ENCODE measurements at places on chromosomes 3 and 15.
A peak's percentile ranks its signal among the peaks of the same experiment; 100 is the strongest.

DNA sequence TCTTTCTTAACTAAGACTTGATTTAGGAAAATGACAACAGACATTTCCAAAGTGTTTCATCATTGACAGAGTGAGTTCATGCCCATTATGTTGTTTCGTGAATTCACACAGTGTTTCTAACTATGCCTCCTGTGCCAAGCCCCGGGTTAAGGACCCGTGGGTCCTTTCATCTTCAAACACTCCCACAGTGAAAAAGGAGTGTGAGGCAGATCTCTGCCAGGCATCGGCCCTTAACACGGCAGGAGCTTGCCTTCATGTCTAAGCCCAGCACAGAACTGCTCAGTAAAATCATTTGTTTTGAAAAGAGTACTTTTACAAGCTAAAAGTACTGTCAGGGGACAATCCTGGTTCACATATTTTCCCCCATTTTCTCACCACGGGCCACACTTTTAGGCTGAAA is 80.0 kb upstream of the FOXB1 start:
- no peak for DNase-seq

- no peak for DNase-seq
Measured at GRCh38 chr3:126897943-126898342, 85.0 kb upstream of the PLXNA1 start.

DNA sequence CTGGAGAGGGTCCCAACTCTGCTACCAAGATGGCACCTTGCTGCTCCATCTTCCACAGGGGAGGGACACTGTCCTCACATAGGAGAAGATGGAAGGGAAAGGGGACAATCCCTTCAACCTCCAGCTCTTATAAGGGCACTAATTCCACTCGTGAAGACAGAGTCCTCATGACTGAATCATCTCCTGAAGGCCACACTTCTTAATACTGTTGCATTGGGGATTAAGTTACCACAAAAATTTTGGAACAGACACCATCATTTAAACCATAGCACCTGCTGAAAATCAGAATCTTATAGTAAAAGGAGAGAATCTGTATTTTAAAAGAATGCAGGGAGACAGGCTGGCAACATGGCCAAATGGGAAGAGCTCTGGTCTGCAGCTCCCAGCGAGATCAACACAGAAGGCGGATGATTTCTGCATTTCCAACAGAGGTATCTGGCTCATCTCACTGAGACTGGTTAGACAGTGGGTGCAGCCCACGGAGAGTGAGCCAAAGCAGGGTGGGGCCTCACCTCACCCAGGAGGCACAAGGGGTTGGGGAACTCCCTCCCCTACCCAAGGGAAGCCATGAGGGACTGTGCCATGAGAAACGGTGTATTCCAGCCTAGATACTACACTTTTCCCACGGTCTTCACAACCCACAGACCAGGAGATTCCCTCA is 69.4 kb upstream of the LIPC start:
- DNase-seq = no peak

DNA sequence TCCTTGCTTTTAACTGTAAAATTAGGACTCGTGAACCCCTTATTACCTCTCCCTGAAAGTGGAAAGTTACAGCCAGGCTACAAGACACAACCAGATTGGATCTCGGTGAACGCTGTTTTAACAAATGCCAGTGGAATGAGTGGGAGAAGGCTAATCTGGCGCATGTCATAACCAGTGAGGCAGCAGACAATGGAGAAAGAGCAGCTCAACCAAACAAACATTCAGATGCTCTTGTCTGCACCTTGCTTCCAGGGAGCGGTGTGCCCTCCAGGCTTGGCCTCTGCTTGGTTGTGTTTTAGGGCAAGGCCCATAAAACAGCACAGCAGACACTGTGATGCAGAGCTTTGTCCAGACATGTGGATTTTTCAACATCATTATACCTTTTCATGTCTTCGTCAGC is 45.9 kb upstream of the ATP1B3 start:
- DNase-seq = no peak

- DNase-seq = no peak
Measured at GRCh38 chr15:80474224-80475215, 70.3 kb downstream of the ARNT2 start.

- no peak for DNase-seq
Measured at GRCh38 chr15:94793207-94793606, 561.8 kb downstream of the MCTP2 start.

DNA sequence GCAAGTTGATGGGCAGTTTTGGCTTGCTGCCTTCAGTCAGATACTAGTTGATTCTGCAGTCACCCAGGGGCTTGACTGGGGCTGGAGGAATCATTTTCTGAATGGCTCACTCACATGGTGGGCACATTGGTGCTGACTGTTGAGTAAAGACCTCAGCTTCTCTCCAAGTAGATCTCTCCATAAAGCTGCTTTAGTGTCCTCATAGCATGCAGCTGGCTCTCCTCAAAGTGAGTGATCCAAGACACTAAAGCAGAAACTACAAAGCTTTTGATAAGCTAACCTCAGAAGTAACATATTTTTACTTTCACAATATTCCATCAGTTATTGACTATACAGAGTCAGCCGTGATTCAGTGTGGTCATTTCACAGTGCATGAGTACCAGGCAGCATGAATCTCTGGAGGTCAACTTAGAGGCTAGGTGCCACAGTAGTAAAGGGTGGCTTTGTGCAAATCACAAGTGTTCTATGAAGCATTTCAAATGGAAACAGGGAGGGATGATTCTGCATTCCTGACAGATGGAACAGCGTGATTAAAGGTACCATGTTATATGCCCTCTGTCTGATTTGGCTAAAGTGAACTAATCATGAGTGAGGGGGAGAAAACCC is 24.3 kb upstream of the ATP8B4 start:
- no peak for DNase-seq

GRCh38 chr15:91919014-91919534 is 65.6 kb downstream of the SLCO3A1 start:
- no peak for DNase-seq

- no peak for DNase-seq
Measured at GRCh38 chr15:39495871-39496840, 84.7 kb upstream of the THBS1 start.

GRCh38 chr15:75309711-75310110 is 26.2 kb upstream of the COMMD4 start:
- no peak for DNase-seq

- DNase-seq = no peak
Measured at GRCh38 chr15:67406257-67406861, 114.6 kb upstream of the C15orf61 start.

- peak; percentile 21 for DNase-seq
Measured at GRCh38 chr3:126546549-126547239, 12.0 kb downstream of the C3orf22 start.

- no peak for DNase-seq
Measured at GRCh38 chr3:188518416-188518815, 364.5 kb downstream of the LPP start.

GRCh38 chr3:178569826-178570225 is 33.6 kb downstream of the KCNMB2 start:
- no peak for DNase-seq

DNA sequence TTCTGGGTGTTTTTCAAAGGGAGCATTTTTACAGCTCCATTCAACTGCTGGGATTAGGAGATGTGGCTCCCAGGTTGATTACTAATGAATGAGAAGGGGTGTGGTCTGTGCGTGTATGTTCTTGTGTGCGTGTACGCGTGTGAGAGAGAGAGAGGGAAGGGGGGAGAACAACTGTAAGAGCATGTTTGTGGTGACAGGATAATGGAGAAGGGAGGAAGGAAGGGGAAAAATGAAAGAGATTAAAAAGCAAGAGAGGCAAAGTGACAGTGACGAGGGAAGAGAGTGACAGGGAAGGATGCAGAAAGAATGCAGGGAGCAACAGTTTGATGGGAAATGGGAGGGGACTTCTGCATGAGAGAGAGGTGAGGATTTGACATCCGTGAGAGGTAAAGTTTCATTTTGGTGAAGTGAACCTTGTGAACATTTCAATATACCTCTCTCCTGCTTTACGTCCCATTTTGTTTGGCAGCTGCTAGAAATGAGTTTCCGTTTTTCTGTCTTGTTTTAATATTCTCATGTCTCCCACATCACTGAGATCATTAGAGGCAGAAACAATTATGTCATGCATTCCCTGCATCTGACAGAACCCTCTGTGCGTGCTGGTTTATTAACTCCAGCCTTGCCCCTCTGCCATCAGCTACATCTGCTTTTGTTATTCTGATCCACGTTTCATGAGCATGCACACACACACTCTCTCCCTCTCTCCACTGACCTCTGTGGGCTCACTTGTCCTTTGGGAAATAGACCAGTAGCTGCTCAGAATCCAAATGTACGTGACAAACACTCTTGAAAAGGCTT is 161.6 kb downstream of the GAP43 start:
- no peak for DNase-seq

DNA sequence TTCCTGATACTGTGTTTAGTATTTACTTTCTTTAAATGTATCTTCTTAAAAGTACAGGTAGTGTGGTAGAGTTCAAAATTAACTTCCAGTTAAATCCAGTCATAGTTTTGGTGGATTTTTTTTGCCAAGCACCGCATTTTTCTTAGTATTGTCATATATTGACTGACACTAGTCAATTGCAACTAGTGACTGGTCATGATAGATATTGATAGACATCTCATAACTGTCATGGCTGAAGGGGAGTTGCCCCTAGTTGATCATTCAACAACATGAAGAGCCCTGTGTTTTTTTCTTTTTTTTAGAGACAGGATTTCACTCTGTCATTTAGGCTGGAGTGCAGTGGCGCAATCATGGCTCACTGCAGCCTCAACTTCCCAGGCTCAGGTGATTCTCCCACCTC is 22.1 kb downstream of the RAB8B start:
- no peak for DNase-seq

GRCh38 chr3:40847551-40847992 is 322.8 kb downstream of the ZNF621 start:
- no peak for DNase-seq

GRCh38 chr3:18883571-18883970 is 264.7 kb upstream of the KCNH8 start:
- DNase-seq = no peak

- no peak for DNase-seq
Measured at GRCh38 chr3:183259087-183259486, 6.0 kb downstream of the B3GNT5 start.

DNA sequence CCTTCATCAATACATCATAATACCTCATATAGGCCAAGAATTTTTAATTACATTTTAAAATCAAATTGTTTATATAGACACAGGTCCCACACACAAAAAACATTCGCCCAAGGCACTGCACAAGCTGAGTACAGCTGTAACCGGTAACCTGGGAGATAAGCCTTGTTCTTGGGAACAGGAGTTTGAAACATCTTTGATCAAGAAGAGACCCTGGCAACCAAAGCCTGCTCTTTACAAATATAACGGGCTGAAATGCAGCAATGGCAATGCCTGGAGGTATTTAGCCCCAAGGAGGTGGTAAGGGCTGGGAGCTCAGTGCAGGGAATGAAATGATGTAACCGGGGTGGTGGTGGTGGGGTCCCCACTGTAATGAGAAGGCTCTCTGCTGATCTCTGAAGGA is 7.2 kb upstream of the CORO2B start:
- DNase-seq = no peak

GRCh38 chr3:12507591-12508281 is 23.5 kb downstream of the TSEN2 start:
- no peak for DNase-seq

GRCh38 chr3:146503461-146504202 is 34.3 kb upstream of the PLSCR2 start:
- no peak for DNase-seq

DNA sequence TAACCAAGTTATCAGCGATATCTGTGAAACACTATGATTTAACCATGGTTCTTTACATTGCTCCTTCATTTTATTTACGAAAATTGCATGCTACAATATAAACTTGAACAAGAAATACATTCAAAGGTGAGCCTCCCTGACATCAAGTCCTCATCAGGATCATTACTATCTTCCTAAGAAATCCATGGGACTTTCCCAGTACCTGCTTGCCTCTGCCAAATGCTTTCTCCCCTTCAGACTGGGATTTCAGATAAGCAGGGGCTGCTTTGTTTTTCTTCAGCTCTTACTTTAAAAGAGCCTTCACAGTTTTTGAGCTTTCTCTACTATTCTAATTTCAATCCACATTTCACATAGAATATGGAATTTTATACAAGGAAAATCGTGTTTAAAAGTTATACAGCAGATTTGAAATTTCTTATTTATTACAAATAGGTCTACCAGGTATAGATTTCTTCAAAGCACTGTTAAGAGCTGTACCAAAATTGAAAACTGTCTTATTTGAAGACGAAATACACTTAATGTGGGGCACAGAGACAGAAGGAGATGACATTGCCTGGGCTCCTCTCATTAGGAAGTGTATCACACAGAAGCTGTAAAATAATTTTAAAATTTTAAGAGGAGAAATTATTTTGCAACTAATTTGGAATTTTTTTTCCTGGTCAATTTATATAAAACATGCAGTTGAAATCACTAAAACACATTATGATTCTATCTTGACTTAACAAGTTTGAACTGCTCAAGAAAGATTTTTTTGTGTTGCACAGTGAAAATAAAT is 615.0 kb upstream of the AGTR1 start:
- DNase-seq = no peak

DNA sequence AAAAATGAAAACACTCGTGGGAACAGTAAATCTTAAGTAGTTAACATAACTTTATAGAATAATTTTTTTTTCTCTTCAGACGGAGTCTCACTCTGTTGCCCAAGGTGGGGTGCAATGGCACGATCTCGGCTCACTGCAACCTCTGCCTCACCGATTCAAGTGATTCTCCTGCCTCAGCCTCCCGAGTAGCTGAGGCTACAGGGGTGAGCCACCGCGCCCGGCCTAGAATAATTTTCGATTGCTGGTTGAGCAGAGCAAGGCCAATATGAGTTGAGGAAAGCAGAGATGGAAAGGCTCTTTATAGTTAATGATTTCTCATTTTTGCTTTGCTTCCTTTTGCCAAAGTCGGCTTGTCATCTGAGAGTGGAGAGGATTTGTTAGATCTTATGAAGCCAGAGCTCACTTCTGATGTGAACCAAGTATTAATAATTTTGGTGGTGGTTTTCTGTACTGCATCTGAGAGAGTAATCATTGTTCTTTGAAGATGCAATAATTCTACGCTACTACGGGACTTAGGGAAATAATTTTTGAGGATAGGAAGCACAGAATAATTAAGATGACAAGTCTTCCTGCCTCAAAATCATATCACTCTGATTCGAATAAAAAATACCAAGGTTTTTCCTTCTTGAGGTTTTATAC is 1.6 kb upstream of the GOLM2 start:
- no peak for DNase-seq

DNA sequence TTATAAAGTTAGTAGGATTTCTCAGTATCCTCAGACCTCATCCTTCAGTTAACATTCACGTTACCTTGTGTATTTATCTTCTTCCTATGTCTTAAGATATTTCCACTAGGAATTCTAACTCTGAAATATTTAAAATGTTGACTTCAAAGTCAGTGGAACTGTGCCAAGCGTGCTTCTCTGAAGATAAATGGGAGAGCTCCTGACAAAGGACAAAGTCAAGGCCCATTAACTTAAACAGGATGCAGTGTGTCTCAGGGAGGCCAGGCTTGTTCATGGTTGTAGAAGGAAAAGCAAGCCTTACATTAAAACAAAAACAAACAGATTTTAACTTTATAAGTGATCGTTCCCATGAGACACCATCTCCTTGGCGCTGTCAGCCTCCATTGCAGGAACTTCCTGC is 41.5 kb downstream of the ABHD17C start:
- DNase-seq = no peak
